T47D (cell line): ENCODE measurements at places on chromosomes 2 and 18.

DNA sequence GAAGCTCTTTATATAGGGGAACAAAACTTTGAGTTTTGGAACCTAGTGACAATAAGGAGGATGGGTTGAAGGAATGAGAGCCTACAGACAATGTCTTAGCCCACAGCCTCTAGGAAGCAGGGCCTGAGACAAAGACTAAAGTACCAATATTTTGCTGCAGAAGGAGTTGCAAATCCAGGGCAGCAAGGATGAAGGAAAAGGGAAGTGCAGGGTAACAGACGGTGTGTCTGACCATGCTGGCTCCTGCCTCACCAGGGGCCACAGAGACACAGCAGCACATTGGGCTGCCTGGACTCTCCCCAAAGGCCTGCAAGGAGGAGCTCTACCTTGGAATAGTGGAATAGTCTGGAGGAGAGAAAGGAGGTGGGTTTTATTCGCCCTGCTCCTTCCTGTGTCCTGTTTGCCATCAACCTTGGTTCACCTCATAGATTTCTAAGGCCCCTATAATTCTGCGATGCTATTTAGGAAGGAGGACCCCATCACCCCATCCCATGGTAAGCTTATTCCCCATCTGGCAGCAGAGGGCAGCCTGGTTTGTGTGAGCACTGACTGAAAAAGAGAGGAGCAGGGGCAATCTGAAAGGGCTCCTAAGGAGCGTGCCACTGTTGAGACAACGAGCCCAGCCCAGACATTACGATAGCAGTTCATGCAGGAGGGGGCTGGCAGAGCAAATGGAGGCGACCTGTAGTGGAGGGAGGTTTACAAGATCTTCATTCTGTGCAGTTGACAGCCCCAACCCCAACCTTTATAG is 143.4 kb downstream of the MGAT5 start:
- no peak for DNase-seq

GRCh38 chr2:127935337-127935736 is 49.6 kb upstream of the AMMECR1L start:
- no peak for DNase-seq

GRCh38 chr2:26177122-26177521 is 4.2 kb downstream of the GAREM2 start:
- no peak for DNase-seq

DNA sequence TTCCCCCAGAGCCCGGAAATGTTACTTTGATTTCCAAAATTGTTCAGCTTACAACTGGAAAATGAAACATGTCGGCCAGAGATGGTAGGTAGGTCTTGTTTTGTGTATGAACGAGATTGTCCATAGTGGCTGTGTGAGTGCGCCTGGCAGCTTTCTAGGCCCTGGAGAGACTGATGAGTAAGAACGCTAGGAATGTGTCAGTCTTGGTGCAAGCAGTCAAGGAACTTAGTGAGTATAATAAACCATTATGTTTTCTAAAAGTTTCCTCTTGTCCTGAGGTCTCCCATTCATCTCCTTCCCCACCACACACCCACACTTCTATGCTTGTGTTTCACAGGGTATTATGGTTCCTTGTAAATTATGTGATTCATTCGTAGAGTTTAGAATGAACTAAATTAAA is 234.2 kb downstream of the CDH2 start:
- peak; percentile 9 for DNase-seq

GRCh38 chr2:96733931-96734330 is 5.9 kb downstream of the LMAN2L start:
- no peak for DNase-seq

DNA sequence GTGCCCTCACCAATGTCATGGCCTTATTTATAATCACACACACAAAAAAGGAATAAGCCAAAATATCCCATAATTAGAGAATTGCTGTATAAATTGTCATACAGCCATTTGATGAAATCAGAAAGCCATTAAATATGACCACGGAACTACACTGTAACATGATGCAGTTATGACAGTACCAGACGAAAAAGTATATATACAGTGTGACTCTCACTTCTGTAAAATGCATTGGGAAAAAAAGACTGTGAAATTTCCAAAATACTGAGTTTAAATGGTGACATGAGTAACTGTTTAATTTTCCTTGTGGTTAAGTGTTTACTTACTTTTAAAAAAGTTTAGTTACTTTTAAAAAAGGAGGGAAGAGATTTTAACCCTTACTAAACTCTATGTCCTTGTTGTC is 25.4 kb downstream of the UXS1 start:
- no peak for DNase-seq

DNA sequence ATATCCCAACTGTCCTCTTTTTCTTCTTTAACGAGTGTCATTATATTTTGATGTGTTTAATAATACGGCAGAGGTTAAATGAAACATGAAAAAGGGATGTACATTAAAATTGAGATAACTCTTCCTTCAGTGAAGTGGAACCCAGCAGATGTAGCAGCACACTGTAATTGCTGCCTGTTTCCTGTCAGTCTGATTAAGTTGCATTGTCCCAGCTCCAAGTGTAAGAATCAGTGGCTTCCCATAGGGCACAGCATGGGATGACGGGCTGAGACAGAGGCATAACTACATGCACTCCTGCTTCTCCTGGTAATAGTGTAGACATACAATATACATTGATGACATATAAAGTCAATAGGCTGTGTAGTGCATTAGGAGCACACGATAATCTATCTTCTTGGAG is 175.8 kb upstream of the TCF4 start:
- DNase-seq, result no peak

- DNase-seq, result no peak
Measured at GRCh38 chr2:68907232-68907919, 36.2 kb upstream of the BMP10 start.

- no peak for DNase-seq
Measured at GRCh38 chr2:201830666-201831065, 24.3 kb downstream of the CDK15 start.

DNA sequence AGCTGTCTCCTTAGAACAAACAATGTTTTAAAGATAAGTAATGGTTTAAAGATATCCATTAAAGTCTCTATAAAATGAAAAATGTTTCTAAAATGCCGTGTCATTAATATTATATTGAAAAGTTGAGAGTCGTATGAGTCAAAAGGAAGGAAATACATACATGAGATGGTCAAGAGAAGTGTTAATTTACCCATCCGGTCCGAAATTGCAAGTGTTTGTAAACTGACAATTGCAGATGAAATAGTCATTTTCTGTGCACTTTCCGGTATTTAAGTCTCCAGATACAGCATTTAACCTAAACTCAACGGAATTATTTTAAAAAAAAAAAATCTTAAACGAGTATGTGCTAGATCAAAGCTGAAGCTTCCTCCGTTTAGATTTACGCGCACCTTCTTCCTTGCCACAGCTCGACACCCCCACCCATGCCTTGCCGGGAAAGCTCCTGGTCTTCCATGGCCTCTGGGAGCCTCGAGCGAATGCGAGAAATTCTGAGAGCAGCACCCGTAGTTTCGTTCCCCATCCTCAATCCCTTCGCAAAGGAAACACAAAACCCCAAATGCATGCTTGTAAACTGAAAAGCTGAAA is 1.8 kb downstream of the DSC3 start:
- no peak for DNase-seq

- no peak for DNase-seq
Measured at GRCh38 chr18:29174891-29175290, 998.0 kb upstream of the CDH2 start.

GRCh38 chr2:227351639-227352038 is 26.6 kb downstream of the MFF start:
- no peak for DNase-seq

DNA sequence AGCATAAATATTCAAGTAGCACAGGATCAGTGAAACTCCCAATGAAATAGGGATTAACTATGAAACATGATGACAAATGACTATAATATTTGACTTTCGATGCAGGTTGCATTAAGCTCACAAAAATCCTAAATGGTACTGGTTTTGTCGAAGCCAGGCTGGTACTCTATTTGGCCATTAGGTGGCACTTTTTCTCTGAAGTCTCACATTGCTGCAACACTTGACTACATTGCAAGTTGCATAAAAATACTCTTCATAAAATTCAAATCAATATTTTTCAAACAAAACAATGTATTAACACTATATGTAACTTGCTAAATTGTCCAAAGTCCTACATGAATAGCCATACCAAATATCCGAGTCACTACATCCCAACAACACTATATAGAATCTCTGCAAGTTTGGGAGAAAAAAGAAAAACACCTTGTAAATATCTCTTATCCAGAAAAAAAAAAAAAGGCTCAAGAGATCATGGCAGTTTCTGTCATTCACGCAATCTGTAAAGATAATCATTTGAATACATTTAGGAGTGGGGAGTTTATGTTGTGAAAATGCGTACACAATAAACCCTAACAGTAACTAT is 9.5 kb downstream of the RTTN start:
- DNase-seq, result no peak

GRCh38 chr2:127305990-127306585 is 12.1 kb upstream of the ERCC3 start:
- no peak for DNase-seq

DNA sequence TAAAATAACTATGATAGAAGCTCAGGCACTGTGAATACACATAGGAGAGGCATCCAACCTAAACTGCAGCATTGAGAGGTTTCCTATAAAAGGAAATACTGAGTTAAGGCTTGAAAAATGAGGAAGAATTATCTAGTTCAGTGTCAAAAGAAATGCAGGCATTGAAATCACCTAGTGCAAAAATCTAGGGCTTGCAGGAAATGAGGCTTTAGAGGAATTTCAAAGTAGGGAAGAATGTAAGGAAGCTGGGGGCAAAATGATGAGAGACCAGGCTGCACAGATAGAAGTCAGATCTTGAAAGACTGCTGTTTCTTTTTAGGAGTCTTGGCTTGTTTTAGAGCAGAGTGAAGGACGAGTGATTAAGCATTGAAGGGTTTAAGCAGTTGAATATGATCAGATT is 28.1 kb upstream of the SCYGR2 start:
- no peak for DNase-seq

DNA sequence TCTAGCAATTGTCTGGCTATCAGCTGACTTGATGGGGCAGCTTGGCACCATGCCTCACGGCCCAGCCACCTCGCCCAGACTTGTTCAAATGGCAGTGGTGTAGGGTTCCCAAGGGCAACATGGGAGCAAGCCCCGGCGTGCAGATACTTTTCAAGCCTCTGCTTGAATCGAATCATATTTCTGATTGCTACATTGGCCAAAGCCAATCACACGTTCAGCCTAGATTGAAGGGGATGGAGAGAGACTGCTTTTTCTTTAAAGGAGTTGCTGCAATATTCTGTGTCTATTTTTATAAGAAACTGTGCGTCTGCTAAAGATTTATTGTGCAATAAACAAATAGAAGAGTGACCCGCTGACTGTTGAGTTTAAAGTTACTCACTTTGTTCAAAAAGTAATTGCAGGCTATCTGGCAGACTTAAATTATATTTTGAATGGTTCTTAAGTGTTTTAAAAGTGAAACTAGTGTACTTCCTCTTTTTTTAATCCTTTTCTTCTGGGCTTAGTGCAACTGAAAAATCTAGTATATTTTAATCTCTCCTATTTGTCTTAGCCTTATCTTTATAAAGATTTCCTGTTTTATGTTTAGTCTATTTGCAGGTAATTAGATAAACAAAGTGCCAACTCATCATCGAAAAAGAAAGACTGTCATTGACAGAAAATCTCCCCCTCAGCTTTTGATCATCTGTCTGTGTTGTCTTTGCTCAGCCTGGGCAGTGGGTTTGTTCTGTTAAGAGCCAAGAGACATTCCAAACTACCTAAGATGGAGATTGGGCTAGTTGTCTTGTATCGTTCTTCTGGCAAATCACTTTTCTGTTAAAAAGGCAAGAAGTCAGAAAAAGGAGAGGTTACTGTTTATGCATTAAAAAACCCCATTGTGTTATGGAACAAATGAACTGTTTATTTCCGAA is 156.1 kb downstream of the TPGS2 start:
- DNase-seq, result no peak

- DNase-seq, result no peak
Measured at GRCh38 chr2:201432038-201432620, 19.1 kb downstream of the TRAK2 start.

GRCh38 chr18:69838003-69838402 is 109.7 kb downstream of the CD226 start:
- no peak for DNase-seq

GRCh38 chr18:34600158-34600557 is 109.9 kb upstream of the DTNA start:
- no peak for DNase-seq

DNA sequence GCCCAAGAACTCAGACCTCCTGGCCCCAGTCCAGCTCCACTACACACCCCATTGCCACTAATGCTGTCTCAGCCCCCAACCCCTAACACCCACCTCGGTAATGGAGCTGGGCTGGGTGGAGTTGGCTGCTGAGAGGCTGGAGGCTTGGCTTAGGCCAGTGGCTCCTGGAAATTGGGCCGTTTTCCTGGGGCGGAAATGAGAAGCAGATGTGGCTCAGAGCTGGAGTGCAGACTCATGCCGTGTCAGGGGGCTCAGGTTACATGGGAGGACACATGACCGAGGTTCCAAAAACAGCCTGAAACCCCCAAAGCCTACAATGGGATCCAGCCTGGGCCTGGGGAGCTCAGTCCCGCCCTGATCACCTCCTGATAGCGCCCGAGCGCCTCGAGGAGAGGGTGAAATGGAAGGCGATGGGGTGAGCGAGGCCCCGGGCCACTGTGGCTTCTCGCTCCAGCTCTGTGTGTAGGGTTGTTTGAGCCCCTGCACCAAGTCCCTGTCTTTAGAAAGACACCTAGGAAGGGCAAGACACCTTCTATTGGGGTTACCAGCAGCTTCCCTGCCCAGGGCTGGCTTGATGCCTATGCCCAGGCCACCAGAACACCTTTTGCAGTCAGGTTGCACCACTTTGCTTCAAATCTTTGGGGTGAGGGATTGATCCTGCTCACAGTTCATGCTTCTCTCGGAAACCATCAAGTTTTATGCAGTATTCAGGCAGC is 175.7 kb upstream of the HAAO start:
- DNase-seq, result no peak

DNA sequence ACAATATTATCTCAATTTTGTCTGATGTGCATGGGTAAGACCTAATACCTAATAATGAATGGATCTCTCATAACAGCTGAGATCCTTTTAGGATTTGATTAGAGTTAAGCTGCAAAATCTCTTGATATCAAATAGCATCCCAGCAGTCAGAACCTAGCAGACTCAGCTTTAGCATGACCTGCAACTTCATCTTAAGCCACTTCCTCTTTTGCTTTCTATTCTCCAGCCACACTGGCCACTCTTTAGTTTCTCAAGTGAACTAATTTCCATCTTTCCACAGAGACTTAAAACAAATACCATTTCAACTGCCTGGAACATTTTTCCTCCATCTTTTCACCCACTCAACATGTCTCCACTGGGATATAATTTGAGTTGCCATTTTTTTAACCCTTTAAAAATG is 1251.6 kb upstream of the ZEB2 start:
- DNase-seq, result no peak
